ENCODE measurements at places on chromosomes 12 and 14.

DNA sequence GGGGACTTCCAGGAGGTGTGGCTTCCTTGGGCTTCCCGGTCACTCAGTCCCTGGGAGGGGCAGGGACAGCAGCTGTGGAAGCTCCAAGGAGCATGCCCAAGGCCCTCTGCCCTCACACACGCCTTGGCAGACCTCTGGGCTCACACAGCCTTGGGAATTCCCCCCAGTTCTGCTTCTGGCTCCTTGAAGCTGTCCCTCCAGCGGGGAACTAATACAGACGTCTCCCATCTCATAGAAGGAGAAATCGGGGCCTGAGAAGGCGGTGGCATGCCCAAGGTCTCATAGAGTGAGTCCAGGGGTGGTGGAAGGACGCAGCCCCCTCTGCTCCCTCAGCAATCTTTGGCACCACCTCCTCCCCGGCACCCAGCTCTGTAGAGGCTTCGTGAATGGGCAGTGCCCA lies 15.7 kb upstream of the TMEM119 start:
- no peak for DNase-seq

DNA sequence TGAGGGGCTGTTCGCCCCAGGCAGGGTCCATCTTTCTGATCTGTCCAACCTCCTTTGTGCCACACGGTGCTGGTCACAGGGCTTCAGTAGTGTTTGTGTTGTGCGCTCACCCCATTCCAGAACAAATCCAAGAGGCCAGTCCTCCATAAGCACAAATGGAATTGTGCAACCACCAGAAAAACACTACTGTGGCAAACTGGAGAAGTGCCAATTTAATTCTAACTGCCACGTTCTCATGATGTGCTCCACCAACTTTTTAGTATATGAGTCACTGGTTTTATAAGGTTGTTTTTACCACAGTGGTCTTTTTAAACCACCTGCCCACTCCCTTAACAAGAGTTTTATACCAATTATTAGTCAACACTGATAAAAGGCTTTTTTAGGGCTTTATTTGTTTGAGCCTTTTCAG lies 380.2 kb downstream of the NAV3 start:
- no peak for DNase-seq

DNA sequence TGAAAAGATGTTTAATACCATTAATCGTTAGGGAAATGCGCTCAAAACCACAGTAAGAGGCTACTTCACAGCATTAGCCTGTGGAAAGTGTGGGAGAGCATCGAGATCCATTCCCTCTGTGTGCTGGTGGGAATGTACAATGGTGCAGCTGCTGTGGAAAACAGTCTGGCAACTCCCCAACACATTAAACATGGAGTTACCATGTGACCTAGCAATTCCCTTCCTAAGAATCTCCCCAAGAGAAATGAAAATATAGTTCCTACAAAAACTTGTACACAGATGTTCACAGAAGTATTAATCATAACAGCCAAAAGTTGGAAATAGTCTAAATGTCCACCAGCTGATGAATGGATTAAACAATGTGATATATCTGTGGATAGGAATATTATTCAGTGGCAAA lies 23.8 kb downstream of the MLXIP start:
- no peak for DNase-seq

DNA sequence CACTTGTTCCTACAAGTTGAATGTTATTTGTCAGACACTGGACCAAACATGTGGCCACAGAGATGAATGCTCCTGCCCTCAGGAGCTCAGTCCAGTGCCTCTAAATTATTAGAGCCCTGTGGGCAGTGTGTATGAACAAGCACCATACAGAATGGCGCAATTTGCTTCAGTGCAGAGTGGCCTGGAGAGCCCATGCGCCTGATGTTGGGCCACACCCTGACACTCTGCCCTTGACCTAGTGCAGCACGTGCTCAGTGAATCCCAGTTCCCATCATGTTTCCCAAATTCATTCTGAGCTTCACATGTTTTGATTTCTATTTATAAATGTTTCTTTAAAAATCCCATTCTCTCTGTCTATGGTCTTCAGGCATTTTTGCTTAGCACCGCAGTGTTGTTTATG lies 116.8 kb downstream of the PRMT8 start:
- no peak for DNase-seq

DNA sequence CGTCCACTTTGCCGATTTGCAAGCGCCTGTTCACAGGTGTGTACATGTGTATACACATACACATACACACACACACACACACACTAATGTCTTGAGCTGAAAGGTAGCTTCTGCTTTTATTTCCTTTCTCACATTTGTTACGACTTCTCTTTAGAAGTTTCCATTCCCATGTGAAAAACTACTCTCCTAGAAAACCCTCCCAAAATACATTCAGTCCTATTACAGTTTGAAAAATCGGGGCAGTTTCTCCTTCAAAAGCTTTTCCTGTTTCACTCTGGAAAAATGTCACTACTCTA lies 3.9 kb downstream of the BLTP3B start:
- no peak for DNase-seq

- DNase-seq, result no peak
These were observed 18.8 kb downstream of the KCNH5 start for GRCh38 chr14:63026491-63026890.

GRCh38 chr12:55732288-55732687 lies 3.5 kb upstream of the CD63 start:
- DNase-seq, result no peak

GRCh38 chr12:2533036-2533435 lies 261.7 kb upstream of the FKBP4 start:
- DNase-seq, result no peak

- peak; percentile 47 for DNase-seq
These were observed 755 bp downstream of the SETD1B start for GRCh38 chr12:121804417-121805111.
